Activated effector memory CD4-positive, alpha-beta T cell treated with Interleukin-2 at 50 U/mL for 16 hours (primary cell): ENCODE measurements at places on chromosomes 2 and 18.

DNA sequence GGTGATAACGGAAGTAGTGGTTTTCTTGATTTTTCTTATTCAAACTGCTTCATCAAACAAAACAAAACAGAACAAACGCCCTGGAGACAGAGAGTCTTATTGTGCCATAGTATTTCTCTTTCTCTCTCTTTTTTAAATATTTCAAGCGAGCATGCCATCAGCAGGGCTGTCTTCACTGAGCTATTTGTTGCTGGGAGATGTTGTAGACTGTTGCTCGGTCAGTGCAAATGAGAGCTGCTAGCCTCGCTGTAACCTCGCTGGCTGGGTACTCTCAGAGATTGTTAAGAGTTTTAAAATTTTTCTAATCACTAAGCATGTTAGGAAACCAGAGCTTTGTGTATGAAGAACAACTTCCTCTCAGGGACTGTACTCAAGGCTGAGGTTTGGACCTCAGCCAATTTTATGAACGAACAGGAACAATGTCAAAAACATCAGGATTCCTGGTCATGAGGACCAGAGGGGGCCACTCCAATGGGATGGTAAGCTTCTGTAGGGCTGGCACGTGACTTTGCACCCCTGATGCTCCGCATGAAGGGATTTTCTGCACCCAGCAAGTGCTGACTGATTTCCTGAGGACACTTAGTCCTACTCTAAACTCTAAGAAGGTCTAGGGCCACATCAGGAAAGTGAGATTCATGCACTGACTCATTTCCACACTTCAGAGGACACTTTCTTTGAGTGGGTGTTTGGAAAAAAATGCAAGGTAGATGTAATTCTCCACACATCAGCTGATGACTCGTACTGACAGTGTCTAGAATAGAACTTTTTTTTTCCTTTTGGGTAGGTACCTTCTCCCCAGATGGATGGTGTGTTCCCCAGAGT is 59.8 kb upstream of the IL1R1 start:
- peak; percentile 19 for DNase-seq

- DNase-seq: no peak
These were observed 149.3 kb upstream of the PGAP1 start for GRCh38 chr2:197075754-197076337.

DNA sequence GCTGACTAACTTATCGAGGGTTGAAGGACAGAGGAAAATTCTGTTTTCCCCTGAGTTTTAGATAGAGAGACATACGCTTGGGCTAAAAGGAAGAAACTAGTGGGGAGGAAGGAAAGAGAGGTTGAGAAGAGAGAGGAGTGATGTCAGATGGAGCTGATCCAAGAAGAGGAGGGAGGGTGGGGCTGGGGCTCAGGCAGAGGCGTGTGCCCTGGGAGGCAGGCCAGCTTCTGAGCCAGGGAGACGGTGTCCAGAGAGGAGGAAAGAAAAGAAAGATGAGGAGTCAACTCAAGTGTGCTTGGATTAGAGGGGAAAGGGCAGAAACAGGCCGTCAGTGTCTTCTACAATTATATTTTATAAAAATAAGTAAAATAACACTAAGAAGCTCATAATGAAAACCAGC is 56.2 kb downstream of the EMILIN2 start:
- DNase-seq: no peak

GRCh38 chr18:61132031-61132430 is 201.2 kb upstream of the CDH20 start:
- DNase-seq: no peak

DNA sequence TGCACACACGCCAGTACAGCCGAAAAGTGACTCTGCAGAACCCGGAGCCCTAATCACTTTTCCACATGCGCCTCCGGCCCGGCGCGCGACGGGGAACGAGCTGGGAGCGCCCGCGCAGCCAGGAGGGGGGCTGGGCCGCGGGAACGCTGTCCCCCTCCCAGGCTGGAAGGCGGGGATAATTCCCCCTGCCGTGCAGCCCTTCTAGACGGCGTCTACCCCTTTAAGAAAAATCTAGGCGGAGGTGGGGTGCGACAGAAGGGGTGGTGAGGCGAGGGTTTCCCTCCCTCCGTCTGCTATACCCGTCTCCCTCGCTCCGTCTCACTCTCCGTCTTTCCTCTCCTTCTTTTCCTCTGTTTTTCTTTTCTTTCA is 2.4 kb downstream of the CYP26B1 start:
- DNase-seq: no peak

- DNase-seq: no peak
These were observed 76.7 kb upstream of the CAVIN2 start for GRCh38 chr2:191923652-191923997.

GRCh38 chr2:65204461-65205210 is 23.0 kb upstream of the ACTR2 start:
- DNase-seq: no peak

DNA sequence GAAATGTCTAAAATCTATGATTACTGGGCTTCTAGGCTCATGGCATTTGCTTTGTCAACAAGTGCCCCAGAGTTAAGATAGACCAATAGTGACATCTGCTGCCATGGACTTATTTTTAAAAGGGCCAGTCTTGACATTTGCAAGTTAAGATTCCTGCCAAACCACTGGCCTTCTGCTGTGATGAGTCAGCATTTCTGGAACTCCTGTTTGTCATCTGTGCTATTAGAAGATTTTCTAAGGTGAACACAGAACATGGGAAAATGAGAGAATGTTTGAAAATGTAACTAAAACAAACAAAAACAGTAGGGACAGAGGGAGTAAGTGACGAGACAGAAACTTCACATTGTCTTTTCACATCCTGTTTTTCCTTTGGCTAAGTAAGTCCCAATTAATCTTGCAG is 93.7 kb upstream of the WDR75 start:
- no peak for DNase-seq

- no peak for DNase-seq
These were observed 80.3 kb downstream of the OSBPL1A start for GRCh38 chr18:24317370-24317769.

- no peak for DNase-seq
These were observed 102.0 kb downstream of the MAP2 start for GRCh38 chr2:209525834-209526281.

- no peak for DNase-seq
These were observed 144.9 kb upstream of the TWIST2 start for GRCh38 chr2:238703053-238703415.

DNA sequence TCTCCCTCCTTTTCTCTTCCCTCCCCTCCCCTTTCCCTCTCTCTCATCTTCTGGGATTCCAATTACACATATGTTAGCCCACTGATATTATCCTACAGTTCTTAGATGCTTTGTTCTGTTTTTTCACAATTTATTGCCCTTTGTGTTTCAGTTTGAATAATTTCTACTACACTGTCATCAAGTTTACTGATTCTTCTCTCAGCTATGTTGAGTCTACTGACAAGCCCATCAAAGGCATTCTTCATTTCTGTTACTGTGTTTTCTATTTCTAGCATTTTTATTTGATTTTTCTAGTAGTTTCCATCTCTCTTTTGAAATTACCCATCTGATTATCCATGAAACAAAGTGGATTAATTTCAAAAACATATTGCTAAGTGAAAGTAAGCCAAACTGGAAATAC is 219.6 kb downstream of the TNS1 start:
- DNase-seq: no peak

- DNase-seq: no peak
These were observed 224.5 kb downstream of the FAM210A start for GRCh38 chr18:13501891-13502290.

- DNase-seq: peak; percentile 39
These were observed at the start of gene RBMS1 for GRCh38 chr2:160493227-160494028. Gene RBMS1, minus strand, starts transcription at chr2:160493807. Its CDS starts 444 bp downstream, at chr2:160493363.

DNA sequence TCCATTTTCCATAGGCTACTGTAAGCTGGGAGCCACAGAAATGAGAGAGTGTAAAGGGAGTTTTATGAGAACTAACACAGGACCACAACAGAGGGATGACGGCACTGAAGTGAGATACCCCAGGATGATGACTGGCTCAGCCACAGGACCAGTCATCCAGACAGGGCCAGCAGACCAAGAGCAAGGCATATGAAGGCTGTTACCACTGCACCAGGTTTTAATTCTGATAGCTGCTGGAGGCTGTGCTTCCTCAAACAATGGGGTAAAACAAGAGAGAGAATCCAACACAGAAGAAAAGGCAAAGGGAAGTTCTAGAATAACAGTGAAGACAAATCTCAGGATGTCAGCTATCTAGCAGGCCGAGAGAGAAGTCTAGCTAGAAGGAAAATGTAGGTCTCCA is 94.9 kb downstream of the BCL2 start:
- DNase-seq: no peak

DNA sequence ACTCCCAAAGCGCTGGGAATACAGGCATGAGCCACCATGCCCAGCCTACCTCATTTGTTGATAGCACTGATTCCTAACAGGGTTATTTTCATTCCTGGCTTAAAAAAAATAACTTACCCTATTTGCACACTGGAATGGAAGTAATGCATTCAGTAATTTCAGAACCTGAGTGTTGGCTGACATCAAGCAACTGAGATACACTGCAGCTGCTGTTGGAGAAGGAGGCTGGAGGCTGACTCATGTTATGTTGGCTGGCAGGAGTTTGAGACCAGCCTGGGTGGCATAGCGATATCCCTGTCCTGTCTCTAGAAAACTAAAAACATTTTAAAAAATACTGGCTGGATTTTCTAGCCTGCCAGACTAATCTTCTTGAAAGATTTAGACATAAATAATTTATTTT is 385.1 kb upstream of the MEX3C start:
- DNase-seq: no peak

- no peak for DNase-seq
These were observed 69.1 kb upstream of the TSPYL6 start for GRCh38 chr2:54325148-54325547.

- DNase-seq: no peak
These were observed 929.8 kb upstream of the CNTNAP5 start for GRCh38 chr2:123095219-123095835.

GRCh38 chr18:62998443-62998842 is 283.1 kb downstream of the PHLPP1 start:
- no peak for DNase-seq

DNA sequence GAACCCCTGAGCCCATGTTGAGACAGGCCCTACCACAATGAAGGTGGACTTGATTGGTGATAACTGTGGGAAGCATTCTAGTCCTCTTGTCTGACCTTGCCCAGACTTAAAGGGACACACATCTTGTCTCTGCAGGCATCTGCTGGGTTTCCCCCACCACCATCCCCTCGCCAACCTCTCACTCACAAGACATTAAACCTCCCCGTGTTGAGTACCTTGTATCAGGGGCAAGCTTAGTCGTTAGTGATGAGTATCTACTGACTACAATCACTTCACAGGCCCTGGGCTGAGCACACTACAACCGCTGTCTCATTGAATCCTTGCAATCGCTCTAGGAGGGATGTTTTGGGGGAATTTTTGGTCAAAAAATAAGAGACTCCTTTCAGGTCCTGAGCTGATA is 86.0 kb downstream of the ICOS start:
- DNase-seq: no peak

DNA sequence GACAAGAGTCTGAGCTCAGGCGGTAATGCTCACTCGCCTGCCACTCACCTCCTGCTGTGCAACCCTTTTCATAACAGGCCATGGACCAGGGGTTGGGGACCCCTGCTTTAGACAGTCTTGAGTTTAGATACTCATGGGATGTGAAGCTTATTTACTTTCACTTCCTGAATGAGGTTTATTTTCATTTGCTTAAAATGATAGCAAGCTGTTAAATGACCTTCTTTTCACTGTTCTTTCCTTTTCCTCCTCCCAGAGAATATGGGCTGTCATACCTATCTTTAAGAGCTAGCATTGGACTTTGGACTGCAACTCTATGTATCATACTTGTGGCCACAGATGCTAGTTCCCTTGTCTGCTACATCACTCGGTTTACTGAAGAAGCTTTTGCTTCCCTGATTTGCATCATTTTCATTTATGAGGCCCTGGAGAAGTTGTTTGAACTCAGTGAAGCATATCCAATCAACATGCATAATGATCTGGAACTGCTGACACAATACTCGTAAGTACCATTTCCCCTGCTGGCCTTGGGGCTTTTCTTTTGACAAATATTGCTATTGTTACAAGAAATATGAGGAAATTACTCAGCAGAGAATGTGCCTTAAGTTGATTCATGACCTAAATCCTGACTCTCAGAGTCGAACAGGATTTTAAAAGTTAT is 168.5 kb downstream of the DPP4 start:
- no peak for DNase-seq

- no peak for DNase-seq
These were observed 652 bp downstream of the GCA start for GRCh38 chr2:162344617-162344950.

DNA sequence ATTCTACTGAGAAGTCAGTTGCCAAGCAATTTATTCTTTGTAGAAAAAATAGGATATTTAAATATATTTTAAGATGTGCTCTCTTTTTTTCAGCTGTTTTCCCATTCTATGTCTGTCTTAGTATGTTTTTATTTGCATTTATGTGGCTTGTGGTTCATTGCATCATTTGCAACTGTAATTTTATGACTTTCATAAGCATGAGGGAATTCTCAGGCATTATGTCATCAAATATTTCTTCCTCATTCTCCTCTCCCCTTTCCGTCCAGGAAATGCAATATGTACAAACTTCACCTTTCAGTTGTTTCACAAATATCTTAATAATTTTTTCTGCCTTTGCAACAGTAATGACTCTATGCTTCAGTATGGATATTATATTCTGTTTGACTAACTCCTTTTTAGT is 560.2 kb upstream of the LRATD1 start:
- no peak for DNase-seq

DNA sequence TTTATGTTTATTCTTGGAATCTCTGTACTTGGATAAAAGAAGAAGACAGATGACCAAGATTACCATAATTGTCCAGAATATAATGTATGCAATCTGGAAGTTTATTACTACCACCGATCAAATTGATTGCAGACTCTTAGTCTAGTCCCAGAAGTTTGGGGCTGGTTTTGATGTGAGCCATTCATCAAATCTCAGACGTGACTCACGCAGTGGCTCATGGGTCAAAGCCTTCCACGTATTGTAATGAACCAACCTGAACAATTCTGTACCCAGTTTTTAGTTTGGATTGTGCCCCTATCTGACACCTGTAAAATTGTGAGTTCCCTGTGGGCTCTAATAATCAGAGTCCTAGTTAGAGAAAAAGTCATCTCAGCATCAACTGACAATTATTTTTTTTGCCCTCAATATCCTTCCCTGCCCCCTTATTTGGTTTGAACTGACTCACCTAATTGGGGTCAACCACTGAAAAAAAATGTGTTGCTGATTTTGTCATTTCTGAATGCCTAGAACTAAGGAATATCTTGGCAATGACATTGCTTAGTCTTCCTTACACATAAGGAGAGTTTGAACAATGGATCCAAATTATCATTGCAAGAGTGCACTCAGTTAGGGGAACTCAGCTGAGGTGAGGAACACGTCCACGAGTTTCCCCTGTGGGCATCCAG is 219.5 kb upstream of the NRP2 start:
- DNase-seq: no peak

GRCh38 chr18:950882-951495 is 46.3 kb downstream of the ADCYAP1 start:
- DNase-seq: no peak
